Activated CD4-positive, alpha-beta T cell treated with anti-CD3 and anti-CD28 coated beads, Interleukin-2, amount 10 ng/mL, durations not matched to agents 7 days and 5 days (primary cell): ENCODE measurements at places on chromosomes 2 and 18. TPM values are rescaled to one million over a fixed set of nuclear protein-coding genes. Genes with fewer than 3 reads are reported as not detected.

ABCG8 gene
- not detected for total RNA-seq

CHRNA1 gene
- total RNA-seq: not detected

SLC30A3 gene
- 0.45 TPM for total RNA-seq

GPR35 gene
- 5.1 TPM for total RNA-seq

RSAD2 gene
- total RNA-seq: 100 TPM

RAB6D gene
- not detected for total RNA-seq

WNT6 gene
- total RNA-seq: not detected

VAPA gene
- total RNA-seq: 168 TPM

IL36B gene
- total RNA-seq: not detected

GPR155 gene
- total RNA-seq: 33.3 TPM

PNPT1 gene
- 31.7 TPM for total RNA-seq

GDF7 gene
- total RNA-seq: not detected

MARCHF7 gene
- total RNA-seq: 75.7 TPM

BUB1 gene
- total RNA-seq: 118 TPM

POTEI gene
- not detected for total RNA-seq

STK17B gene
- total RNA-seq: 329 TPM

GKN2 gene
- not detected for total RNA-seq

NDC80 gene
- 92.3 TPM for total RNA-seq

MAPK4 gene
- total RNA-seq: not detected

LDLRAD4 gene
- total RNA-seq: 23.8 TPM

TRIM43 gene
- not detected for total RNA-seq

CNPPD1 gene
- 79.6 TPM for total RNA-seq

CLASP1 gene
- total RNA-seq: 52.7 TPM

GKN1 gene
- total RNA-seq: not detected

TUBA3E gene
- total RNA-seq: not detected

LIPG gene
- not detected for total RNA-seq

ZAP70 gene
- 302 TPM for total RNA-seq

FKBP1B gene
- 1.9 TPM for total RNA-seq

CNDP2 gene
- 145 TPM for total RNA-seq

EVX2 gene
- not detected for total RNA-seq

MROH2A gene
- total RNA-seq: not detected

AFF3 gene
- 7.4 TPM for total RNA-seq

ACMSD gene
- total RNA-seq: not detected

GPR39 gene
- total RNA-seq: not detected

BCL2L11 gene
- total RNA-seq: 11.2 TPM

B3GNT7 gene
- not detected for total RNA-seq

GPR55 gene
- total RNA-seq: 9.2 TPM

STK25 gene
- total RNA-seq: 133 TPM

KIF5C gene
- 6.1 TPM for total RNA-seq

ADD2 gene
- total RNA-seq: 19.5 TPM

ALLC gene
- not detected for total RNA-seq

ERICH2 gene
- total RNA-seq: not detected

UGT1A4 gene
- total RNA-seq: not detected

WDFY1 gene
- 79.2 TPM for total RNA-seq

HDHD2 gene
- 34.3 TPM for total RNA-seq

TOGARAM2 gene
- 3.7 TPM for total RNA-seq

TMEM127 gene
- total RNA-seq: 44.5 TPM

SCLY gene
- total RNA-seq: 27.1 TPM

REG3G gene
- not detected for total RNA-seq

CYS1 gene
- 0.17 TPM for total RNA-seq

CD8A gene
- 0.77 TPM for total RNA-seq

NAT8 gene
- total RNA-seq: not detected

PARD3B gene
- total RNA-seq: 0.77 TPM

PID1 gene
- total RNA-seq: not detected

CDCA7 gene
- total RNA-seq: 105 TPM

CXCR4 gene
- 169 TPM for total RNA-seq

CABYR gene
- 1.3 TPM for total RNA-seq

LYG2 gene
- not detected for total RNA-seq
